Gastroesophageal sphincter (tissue), 4 donors: ENCODE measurements at places on chromosomes 16 and 17. TPM values are rescaled to one million over a fixed set of nuclear protein-coding genes. Genes with fewer than 3 reads are reported as not detected.
A peak's percentile ranks its signal among the peaks of the same experiment; 100 is the strongest.

GRCh38 chr17:81542431-81543338 is 9.5 kb downstream of the FAAP100 start:
- no peak for ATAC-seq

KRT39 gene
- not detected for total RNA-seq

TSPAN10 gene
- total RNA-seq: 0.30 TPM

DNA sequence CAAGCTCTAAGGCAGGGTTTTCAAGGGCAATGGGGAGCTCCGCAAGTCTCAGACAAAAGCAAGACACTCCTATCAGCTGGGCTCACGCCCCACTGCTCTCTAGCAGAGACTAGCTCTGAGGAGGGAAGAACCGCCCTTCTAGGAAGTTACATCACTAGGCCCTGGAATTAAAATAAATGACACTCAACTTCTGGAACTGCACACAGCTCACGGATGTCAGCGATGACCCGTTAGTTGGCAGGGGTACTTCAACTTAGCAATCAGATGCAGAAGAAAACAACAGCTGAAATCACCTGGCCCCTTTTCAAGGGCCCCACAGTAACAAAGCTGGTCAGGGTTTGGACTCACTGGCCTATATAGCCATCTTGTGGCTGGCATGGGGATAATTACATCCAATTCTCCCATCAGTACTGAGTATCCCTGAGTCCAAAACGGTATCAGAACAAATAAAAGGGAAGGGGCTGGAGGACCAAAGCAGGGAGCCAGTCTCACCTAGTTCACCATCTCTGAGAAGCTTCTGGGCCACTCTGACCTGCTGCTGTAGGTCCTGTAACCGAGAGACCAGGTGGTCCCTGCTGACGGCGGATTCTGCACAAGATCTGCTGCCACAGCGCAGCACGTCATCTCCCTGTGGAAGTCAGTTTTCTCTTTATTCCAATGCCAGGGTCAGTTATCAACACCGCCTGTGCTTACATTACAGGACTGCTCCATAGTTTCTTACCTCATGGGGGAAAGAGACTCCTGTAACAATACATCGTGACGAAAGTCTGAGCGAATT is 22.2 kb downstream of the SERPINF1 start:
- ATAC-seq: peak; percentile 88

DNA sequence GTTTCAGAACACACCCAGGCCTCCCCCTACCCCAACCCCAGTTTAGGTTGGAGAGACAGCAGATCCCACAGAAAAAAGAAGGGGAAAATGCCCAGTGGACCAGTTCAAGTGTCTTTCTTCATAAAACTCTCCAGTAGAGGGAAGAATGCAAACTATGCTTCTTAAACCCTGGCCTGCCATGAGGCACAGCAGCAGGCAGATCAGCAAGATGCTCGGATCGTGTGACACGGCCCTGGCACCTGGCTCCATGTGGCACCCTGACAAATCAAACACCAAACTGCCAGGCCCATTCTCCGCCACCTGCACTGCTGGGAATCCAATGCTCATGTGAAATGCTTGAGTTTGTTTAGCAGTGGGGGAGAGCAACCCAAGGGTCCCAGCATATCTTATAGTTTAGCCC is 166.8 kb downstream of the SOX9 start:
- no peak for ATAC-seq

DNA sequence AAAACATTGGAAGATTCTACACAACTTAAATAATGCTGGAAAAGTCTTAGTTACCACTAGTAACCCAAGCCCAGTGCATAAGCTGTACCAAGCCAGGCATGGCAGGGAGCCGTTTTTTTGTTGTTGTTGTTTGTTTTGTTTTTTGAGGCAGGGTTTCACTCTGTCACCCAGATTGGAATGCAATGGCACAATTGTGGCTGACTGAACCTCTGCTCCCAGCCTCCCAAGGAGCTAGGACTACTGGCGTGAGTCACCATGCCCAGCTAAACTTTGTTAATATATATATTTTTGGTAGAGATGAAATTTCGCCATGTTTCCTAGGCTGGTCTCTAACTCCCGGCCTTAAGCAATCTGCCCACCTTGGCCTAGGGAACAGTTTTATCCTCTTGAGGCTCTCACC is 564 bp upstream of the TMIGD1 start:
- ATAC-seq: no peak

DNA sequence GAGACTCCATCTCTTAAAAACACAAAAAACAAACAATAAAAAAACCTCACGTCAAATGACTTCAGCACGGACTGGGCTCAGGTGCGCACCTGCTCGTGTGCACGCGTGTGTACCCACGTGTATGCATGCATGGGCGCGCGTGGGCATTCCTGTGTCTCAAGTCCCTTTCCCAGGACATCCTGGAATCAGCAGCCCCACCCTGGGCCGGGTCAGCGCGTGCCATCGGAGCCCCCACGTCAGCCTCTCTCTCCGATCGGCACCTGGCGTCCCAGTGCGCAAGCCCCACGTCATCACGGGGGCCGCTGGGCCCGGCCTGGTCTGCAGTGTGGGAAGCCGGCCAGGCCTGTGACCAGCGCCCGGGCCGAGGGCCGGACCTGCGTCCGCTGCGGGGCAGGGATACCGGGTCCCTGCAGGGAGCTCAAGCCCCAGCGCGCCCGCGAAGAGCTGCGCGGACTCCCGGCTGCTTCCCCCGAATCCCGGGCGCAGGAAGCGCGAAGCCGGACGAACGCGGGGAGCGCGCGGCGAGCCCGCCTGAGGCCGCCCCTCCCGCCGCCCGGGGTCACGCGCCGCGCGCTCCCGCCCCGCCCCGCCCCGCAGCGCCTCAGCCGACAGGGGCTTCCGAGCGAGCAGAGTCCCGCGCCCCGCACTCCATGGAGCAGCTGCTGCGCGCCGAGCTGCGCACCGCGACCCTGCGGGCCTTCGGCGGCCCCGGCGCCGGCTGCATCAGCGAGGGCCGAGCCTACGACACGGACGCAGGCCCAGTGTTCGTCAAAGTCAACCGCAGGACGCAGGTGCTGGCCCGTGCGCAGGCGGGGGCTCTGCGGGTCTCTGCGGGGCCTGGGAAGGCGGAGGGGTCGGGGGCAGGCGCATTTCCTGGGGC is at the start of gene FN3K:
FN3K (plus strand) TSS at position 629 of the 880 bp plus-strand sequence; CDS start at position 651, 22 bp downstream.
- peak; percentile 90 for ATAC-seq

- ATAC-seq: no peak
Observed at GRCh38 chr16:85422632-85423550, 190.2 kb upstream of the GSE1 start.

- ATAC-seq: peak; percentile 45
Observed at GRCh38 chr17:64739316-64740058, 77.4 kb upstream of the SMURF2 start.

GRCh38 chr16:88015806-88016140 is 64.5 kb downstream of the BANP start:
- ATAC-seq: no peak

DNA sequence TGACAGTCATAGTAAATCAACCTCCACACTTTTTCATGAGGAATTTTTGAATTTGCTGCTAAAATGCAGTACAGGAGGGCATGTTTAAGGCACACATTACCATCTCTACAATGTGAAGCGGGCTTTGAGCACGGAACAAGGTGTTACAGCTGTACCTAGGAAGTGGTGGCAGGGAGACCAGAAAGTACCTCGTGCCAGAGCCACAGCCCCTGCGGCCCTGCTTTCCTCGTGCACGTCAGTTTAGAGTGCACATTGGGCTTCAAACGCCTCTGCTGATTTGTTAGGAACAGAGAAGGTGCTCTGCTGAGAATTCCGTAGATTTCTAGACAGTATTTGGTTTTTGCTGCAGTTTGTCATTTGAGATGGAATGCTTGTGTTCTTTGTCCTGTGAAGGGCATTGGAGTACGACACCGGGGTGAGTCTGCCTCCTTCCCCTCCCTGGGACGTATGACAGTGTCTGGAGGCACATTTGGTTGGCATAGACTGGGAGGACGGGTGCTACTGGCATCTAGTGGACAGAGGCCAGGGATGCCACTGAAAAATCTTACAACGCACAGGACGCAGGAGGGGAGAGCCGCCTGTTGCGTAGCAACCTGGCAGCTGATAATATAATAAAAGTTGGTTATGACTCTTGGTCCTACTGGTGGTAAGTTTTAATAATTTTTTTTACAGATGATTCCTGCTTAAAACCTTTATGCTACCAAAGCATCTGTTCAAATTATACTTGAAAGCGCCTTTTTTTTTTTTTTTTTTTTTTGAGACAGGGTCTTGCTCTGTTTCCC is 9.1 kb downstream of the FOXK2 start:
- ATAC-seq: peak; percentile 83
